Kidney (tissue), 22 donors: ENCODE measurements at places on chromosomes 16 and 17. TPM values are rescaled to one million over a fixed set of nuclear protein-coding genes. Genes with fewer than 3 reads are reported as not detected.

IL4R gene
- 13.8 TPM for polyA plus RNA-seq

ATP1B2 gene
- 12.8 TPM for polyA plus RNA-seq

- DNase-seq, result no peak
Observed at GRCh38 chr17:72609501-72609900, 483.0 kb downstream of the SLC39A11 start.

DNA sequence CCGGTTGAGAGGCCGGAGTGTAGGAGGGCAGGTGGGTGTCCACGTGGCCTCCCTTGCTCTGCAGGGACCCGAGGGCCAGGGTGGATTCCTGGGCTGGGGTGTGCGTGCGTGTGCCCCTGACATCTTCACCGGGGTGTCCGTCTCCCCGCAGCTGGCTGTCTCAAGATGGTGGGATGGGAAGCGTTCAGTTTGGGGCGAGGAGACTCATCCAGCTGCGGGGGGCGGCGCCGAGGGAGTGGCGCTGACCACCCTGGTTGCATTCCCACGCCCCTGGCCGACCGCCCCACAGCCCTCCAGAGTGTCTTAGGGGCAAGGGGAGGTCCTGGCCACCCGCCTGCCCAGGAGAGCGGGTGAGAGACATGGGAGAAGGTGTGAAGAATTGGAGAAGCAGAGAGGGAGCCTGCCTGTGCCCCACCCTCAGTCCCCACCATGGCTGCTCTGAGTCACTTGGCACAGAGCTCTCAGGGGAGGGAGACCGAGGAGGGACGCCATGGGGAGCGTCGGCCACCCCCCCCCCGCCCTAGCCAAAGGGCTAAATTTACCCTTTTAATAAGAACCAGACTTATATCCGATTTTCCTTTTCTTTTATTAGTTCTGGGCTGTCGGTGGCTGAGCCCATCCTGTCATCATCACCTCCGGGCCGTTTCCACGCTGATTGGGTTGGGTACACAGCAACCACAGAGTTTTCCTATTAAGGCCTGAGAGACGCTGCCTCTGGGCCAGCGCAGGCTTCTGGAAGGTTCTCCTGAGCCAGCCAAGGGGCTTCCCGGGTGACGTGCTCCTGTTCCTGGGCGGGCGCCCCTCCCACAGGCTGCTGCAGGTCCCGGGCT, 22.0 kb downstream of the BAHCC1 start:
- no peak for DNase-seq

DNA sequence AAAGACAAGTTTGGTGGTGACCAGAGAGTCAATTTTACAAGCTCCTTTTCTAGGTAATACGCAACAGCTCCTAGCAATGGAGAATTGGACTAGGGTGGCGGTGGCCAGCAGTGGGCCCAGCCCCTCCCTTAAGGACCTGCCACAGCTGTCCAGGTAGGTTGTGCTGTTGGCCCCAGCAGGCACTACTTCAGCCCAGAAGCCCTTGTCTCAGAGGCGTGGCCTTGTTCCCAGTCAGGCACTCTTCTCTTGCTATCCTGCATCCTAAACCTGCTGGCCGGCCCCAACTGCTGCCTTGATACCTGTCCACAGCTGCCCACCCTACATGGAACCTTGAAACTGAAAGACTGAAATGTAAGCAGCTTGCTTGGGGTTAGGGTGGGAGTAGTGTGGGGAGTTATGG, 989 bp upstream of the GALK1 start:
- DNase-seq, result peak; percentile 47

NPIPA5 gene
- 0.88 TPM for polyA plus RNA-seq

GRCh38 chr17:53193044-53193443, 629.7 kb upstream of the KIF2B start:
- DNase-seq, result no peak

ODAD4 gene
- 4.6 TPM for polyA plus RNA-seq

DNA sequence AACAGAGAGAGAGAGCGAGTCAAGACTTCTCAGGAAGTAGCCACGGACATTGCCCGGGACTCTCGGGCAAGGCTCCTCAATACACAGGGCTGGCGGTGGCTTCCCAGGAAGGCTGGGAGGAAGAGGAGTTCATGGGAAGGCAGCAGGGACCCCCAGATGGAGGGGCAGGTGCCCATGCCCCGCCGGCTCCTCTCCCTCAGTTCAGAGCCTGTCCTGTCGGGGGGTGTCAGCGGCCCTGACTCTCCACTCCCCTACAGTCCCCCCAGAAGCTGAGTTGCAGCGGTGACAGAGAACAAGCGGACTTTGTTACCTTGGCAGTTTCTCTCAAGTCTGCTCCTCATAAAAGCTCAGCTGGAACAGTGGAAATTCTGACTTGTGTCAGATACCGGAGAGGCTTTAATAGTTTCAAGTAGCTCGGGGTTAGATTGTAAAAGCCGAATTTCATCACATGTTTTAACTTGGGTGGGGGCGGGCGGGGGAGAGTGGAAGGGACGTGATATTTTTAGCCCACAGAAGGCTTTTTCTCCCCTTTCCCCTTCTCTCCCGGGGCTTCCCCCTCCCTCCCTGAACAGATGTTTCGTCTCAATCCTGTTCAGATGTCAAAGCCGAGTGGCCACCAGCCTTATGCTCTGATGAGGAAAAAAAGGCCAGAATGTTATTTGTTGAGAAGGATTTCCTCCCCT, 65.2 kb downstream of the NKD1 start:
- peak; percentile 67 for DNase-seq

MYH1 gene
- polyA plus RNA-seq, result not detected

DNA sequence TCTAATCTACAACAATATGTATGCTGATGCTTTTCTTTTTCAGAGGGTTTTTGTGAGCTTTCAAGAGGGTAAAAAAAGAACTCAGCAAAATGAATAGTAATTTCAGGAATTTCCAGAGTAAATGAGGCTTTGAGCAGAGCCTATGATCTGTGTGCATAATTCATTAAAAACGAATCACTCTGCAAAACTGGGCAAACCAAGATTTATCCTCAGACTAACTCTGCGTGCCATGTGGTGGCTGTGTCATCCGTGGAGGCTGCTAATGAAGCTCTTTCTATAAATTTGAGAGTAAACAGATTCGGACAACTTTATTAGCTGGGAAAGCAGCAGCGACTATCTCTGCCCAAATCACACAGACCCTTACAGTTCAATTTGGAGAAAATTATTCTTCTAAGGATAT, 83.8 kb downstream of the FOXL1 start:
- DNase-seq, result no peak

DNA sequence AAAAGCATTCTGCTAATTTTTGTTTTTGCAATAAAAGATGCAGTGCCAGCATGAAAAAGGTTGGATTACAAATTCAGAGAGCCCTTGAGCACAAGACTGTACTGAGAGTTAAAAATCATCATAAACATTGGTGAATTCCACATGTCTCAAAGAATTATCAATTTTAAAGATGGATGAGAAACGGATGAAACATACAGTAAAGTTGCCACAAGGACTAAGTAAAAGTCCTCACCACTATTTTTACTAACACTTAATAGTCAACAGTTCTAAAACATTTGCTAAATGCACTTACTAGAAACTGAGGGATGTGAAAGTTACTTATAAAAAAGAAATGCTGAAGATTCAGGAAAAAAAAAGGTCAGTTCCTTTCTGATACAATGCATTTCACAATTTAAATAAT, 25.8 kb upstream of the NACA2 start:
- no peak for DNase-seq

SLC5A2 gene
- polyA plus RNA-seq, result 208 TPM

DNA sequence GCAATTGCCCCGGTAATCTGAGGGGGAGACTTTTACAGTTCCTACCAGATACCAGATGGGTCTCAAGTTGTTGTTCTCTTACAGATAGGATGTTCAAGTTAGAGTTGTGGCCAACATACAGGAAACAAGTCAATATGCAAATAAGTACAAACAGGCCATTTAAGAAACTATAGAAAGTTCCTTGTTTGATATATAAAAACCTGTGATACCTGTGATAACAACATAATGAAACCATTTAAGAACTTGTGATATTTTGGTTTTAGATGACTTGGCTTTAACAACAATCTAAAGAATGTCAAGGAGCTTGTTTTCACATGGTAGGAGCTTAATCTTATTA, 16.8 kb downstream of the CDR2 start:
- DNase-seq, result no peak

NPIPA7 gene
- polyA plus RNA-seq, result 7.2 TPM
